ENCODE measurements at places on chromosomes 13 and 19. TPM values are rescaled to one million over a fixed set of nuclear protein-coding genes. Genes with fewer than 3 reads are reported as not detected.

SULT2B1 gene
- total RNA-seq = not detected

WDR87 gene
- total RNA-seq = not detected

ZNF350 gene
- 11.3 TPM for total RNA-seq

CTXN1 gene
- 0.66 TPM for total RNA-seq

TMEM150B gene
- total RNA-seq = not detected

HPN gene
- 0.51 TPM for total RNA-seq

RCBTB1 gene
- total RNA-seq = 42.6 TPM

DMPK gene
- 44.9 TPM for total RNA-seq

VAV1 gene
- not detected for total RNA-seq

ZFP36 gene
- total RNA-seq = 3.1 TPM

UPK1A gene
- not detected for total RNA-seq

GRK1 gene
- total RNA-seq = not detected
